ENCODE measurements at places on chromosomes 6 and 20.

DNA sequence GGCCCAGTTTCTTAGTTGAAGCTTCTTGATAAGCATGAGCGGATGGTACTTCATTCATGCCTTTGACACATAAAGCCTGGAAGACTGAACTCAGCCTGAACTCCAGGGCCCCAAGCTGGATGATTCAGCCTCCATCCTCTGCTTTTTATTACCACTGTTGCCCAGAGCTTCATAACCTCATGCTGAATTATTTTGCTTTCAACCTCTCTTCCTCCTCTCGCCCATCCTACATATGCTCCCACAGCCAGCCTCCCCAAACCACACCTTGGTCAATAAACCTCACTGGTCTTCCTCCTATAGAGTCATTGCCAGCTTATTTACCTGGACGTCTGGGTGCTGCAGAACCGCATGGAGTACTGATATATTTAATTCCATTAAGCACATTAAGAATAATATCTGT, 59.4 kb downstream of the SLC35B3 start:
- H3K27me3 ChIP-seq = peaks cover 3% of the 10 kb centered on the region
- no peaks in the 10 kb centered on the region for H3K4me1 ChIP-seq
- no peak for DNase-seq

DNA sequence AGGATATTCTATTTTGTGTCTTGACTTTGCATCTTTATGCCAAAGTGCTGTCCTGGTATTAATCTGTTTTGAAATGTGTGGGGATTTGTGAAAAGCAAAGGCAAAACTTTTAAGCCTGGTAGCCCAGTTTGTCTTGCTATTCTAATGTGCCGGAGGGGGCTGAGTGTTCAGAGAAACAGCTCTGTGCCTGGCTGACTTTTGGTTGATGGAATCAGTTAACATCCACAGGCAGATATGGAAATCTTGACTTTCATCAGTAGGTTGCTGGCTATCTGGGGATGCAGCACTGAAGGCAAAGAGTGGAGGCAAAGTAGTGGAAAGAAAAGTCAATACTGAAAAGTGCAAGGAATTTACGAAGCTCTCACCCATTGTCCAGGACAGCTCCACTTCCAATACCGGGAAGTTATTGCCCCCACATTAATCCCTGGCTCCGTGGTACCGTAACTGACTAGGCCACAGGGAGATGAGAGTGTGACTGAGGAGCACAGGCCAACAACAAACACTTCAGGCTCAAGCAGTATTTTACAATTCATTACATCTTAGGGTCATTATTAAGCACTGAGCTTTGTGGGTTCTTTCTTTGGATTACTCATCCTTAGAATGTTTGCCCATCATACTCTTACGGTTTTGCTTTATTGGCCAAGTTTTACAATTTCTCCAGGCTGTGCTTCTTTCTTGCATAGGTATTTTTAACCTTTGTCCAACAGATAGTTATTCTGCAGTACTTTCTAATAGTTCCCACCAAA, 164.6 kb downstream of the MTFR2 start:
- H3K27ac ChIP-seq = no peak overlapping the region
- H3K27me3 ChIP-seq = peaks cover 2% of the 10 kb centered on the region
- H3K4me3 ChIP-seq = no peak overlapping the region
- no peaks in the 10 kb centered on the region for H3K36me3 ChIP-seq
- no peak for DNase-seq

DNA sequence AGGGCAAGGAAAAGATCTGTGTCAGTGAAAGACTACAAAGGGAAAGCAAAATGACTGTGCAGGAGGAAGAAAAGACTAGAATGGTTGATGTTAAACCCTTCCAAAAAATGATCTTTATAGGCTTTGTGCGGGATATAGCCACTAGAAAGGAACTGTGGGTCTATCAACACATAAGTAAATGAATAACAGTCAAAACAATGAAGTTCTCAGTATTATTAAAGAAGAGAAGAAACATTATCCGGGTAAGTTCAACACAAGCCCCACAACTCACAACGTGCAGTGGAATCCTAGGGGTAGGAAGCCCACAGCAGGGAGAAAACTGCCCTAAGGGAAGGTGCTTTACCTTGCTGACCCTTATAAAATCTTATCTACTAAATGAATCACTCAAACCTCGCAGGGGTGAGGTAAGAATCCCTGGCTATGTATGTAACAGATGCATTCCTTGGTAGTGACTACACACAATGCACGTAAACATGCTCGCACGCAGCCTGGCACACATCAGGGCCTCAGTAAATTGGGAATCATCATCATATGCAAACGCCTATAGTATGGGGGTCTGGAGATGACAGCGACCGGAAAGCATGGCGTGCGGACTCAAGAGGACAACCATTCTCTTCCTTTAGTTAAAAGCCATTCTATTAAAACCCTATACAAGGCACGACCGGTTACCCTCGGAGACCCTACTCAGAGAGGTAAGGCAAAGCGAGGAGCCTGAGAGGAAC, 11.3 kb downstream of the TFAP2A start:
- H3K4me1 ChIP-seq = peaks cover 8% of the 10 kb centered on the region
- H3K36me3 ChIP-seq = peaks cover 2% of the 10 kb centered on the region
- H3K4me3 ChIP-seq = peak overlapping the region; percentile 81
- H3K27me3 ChIP-seq = peaks cover 69% of the 10 kb centered on the region
- no peak for DNase-seq
- peak overlapping the region; percentile 65 for H3K27ac ChIP-seq

GRCh38 chr6:98532004-98532403, 302.4 kb upstream of the POU3F2 start:
- no peak for DNase-seq
- no peaks in the 10 kb centered on the region for H3K36me3 ChIP-seq
- H3K27me3 ChIP-seq = no peaks in the 10 kb centered on the region
- H3K4me1 ChIP-seq = no peaks in the 10 kb centered on the region

DNA sequence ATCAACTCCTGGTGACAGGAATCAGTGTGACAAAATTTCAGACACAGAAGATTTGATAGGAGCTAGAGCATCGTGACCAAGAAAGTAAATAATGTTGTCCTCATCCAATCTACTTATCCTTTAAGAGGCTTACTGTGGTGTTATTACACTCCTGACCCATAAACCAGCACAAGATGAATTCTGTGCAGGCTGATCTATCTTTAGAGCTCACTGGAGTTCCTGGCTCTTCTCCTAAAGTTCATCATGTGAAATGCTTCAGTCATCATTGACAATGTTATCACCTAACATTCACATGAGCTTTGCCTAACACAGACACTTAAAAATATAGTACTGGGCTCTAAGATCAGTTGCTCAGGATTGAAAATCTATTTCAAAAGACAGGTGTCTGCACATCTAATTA, 271.0 kb upstream of the HSF2 start:
- no peaks in the 10 kb centered on the region for H3K4me1 ChIP-seq
- DNase-seq = no peak
- no peaks in the 10 kb centered on the region for H3K27me3 ChIP-seq
- H3K4me3 ChIP-seq = no peak overlapping the region

DNA sequence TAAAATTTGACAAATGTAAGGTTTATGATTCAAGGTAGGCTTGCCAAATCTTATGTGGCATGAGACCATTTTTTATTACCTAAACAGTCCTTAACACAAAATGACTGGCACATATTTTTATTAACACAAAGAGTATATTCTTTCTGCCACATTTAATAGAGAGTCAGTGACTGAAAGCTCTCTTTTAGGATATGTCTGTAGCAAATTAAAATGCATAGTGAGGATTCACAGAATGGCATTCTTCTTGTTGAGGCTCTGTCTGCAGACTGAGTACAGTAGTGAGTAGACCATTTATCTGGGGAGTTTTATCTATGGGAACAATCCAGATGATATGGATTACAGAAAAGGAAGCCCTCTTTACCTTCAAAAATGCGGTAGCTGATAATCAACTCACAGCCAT, 56.5 kb downstream of the HAO1 start:
- no peak overlapping the region for H3K4me3 ChIP-seq
- no peak for DNase-seq
- no peaks in the 10 kb centered on the region for H3K36me3 ChIP-seq
- no peaks in the 10 kb centered on the region for H3K27me3 ChIP-seq

GRCh38 chr6:77097940-77098339, 365.4 kb downstream of the HTR1B start:
- no peak for DNase-seq
- H3K4me1 ChIP-seq = no peaks in the 10 kb centered on the region
- no peaks in the 10 kb centered on the region for H3K27me3 ChIP-seq
- no peak overlapping the region for H3K4me3 ChIP-seq
- H3K27ac ChIP-seq = no peak overlapping the region

GRCh38 chr20:49850463-49851230, 38.0 kb downstream of the SLC9A8 start:
- H3K27ac ChIP-seq = no peak overlapping the region
- H3K4me3 ChIP-seq = no peak overlapping the region
- DNase-seq = no peak

GRCh38 chr6:89355511-89356194, 3.1 kb upstream of the UBE2J1 start:
- peaks cover 46% of the 10 kb centered on the region for H3K4me1 ChIP-seq
- no peak overlapping the region for H3K4me3 ChIP-seq
- H3K27ac ChIP-seq = no peak overlapping the region
- no peaks in the 10 kb centered on the region for H3K27me3 ChIP-seq

DNA sequence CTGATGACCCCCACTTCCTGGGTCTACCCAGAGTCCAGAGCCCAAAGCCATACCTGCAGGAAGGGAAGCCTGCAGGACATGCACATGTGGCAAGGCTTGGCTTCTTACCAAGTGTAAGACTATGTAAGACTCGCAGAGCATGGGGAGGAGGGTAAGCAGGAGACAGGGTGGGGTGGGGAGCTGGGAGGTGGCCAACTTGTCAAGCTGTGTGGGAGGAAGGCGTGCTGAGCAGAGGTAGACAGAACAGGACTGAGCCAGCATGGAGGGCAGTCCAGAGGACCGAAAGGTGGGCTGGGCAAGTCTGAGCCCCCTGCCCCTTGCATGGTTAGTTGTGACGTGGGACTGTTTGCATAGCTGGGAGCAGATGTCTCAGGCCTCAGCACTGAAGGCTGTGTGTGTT, 53.4 kb upstream of the RNF24 start:
- DNase-seq = no peak
- H3K36me3 ChIP-seq = peaks cover 3% of the 10 kb centered on the region
- H3K4me3 ChIP-seq = no peak overlapping the region
- no peaks in the 10 kb centered on the region for H3K27me3 ChIP-seq

- H3K4me1 ChIP-seq = no peaks in the 10 kb centered on the region
- H3K27me3 ChIP-seq = peaks cover 7% of the 10 kb centered on the region
- H3K4me3 ChIP-seq = no peak overlapping the region
- no peak for DNase-seq
- no peaks in the 10 kb centered on the region for H3K36me3 ChIP-seq
These were observed 34.0 kb downstream of the RSPO4 start for GRCh38 chr20:967796-968742.

DNA sequence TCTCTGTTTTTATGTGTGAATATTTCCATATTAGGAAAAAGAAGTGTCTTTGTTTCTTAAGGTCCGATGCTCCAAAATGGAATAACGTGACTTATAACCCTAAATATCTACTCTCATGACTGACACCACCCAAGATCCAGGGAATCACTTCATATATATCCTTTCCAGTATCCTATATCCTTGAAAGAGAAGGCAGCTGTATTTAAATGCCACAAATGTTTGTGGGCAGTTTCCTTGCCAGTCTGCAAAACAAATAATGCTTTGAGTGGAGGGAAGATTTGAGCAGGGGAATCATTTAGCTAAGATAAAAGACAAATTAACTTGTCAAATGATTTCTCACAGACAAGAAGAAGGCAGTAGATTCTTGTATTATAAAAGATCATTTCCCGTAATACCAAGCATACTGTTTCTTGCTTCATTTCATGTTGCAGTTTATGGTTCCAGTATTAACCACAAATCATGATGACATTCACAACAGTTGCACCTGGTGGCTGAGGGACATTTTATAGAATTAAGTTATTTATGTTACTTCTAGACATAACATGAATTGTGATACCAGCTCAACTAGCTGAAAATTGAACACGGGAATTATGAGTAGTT, 30.0 kb upstream of the FABP7 start:
- no peaks in the 10 kb centered on the region for H3K27me3 ChIP-seq
- H3K36me3 ChIP-seq = peaks cover 2% of the 10 kb centered on the region
- no peak overlapping the region for H3K27ac ChIP-seq
- DNase-seq = no peak
- H3K4me3 ChIP-seq = no peak overlapping the region

DNA sequence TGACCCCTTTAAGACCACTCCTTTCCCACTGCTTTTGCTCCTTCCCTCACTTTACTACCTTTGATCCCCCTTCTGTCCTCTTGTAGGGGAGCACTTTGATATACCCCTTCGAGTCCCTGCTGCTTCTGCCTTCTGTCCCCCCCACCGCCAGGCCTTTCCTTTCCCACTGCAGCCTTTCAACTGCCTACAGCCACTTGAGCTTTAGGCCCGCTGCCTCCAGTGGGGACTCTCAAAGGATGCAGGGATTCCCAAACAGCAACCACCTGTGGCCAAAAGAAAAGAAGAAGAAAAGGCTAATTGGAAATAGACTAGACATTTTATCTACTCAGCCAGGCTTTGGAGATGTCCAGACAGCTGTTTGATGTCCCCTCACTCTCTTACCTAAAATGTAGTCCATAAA, 77.0 kb upstream of the DTNBP1 start:
- no peaks in the 10 kb centered on the region for H3K36me3 ChIP-seq
- no peak overlapping the region for H3K27ac ChIP-seq
- H3K4me3 ChIP-seq = no peak overlapping the region
- no peak for DNase-seq

DNA sequence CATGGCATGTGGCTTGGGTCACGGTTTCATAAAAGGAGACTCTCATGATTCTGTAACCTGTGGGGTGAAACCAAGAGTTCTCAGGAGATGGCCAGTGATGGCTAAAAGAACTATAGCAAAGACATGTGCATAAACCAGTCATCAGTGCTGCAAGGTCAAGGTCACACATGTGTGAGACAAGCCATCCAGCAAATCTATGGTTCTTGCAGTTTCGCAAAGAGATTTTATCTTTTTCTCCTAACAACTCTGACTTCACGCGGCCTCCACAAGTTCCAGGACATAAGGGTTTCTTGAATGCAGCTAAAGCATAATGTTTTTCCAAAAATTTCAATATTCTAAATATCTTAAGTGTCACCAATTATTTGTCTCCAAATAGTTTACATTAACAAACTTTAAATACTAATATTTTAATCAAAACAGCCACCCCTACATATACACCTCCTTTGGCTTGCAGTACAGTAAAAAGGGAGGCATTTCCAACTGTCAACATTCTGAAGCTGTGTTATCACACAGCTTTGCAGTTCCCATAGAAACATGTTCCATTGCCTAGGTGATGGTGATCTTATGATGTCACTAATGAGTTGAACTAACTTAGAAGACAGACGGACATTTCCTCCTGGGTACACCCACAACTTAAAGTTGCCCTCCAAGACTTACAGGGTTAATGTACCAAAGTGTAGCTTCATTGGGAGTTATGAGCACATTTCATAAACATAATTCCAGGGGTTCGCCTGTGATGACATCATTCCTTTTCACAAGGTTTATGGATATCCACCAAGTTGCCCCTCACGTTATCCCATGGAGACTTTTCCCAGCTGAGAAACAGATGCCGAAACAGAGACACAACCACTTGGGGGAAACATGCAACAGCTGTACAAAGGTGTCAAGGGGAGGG, 250.9 kb upstream of the PDE10A start:
- DNase-seq = no peak
- no peaks in the 10 kb centered on the region for H3K4me1 ChIP-seq
- H3K27me3 ChIP-seq = no peaks in the 10 kb centered on the region
- H3K4me3 ChIP-seq = no peak overlapping the region
- no peaks in the 10 kb centered on the region for H3K36me3 ChIP-seq

Measured in activated naive CD8-positive, alpha-beta T cell treated with anti-CD3 and anti-CD28 coated beads, Interleukin-2, amount 10 ng/mL, durations not matched to agents 7 days and 5 days (primary cell).